Right atrium auricular region (tissue), 2 donors: ENCODE measurements at places on chromosomes 6 and 20.

DNA sequence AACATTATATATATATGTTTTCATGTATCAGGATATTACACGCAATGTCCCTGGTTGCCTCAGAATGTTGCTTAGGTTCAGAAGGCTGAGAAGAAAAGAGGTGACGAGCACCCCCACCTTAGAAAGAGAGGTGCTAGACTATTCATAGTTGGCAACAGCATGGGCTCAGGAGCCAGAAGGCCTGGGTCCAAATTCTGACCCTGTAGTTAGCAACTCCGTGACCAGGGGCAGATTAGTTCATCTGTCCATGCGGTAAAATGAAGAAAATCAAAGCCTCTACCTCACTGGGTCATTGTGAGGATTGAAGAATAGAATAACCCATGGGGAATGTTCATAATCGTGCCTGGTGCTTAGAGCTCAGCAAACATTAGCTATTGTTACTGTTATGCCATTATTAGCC, 5.4 kb upstream of the SIRT5 start:
- no peaks in the 10 kb centered on the region for H3K4me1 ChIP-seq
- no peak overlapping the region for H3K4me3 ChIP-seq
- no peak for DNase-seq
- no peaks in the 10 kb centered on the region for H3K27me3 ChIP-seq
- H3K36me3 ChIP-seq = no peaks in the 10 kb centered on the region

DNA sequence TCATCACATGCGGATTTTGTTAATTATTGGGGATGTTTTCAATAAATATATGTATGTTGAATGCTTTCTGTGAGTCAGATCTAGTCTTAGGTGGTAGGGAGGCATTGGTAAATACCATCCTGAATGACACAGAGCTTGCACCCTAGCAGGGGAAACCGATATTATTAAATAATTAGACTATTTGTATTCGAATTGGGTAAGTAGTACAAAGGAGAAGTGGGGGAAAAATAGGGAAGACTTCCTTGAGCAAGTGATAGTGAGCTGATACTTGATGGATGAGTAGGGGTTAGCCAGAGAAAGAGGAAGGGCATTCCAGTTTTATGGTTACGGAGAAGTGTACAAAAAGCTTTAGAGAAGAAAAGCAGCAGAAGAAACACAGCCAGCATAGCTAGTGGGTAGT, 1.5 kb downstream of the RIOK1 start:
- no peak overlapping the region for H3K4me3 ChIP-seq
- no peak overlapping the region for H3K27ac ChIP-seq
- H3K36me3 ChIP-seq = peaks cover 25% of the 10 kb centered on the region
- H3K4me1 ChIP-seq = no peaks in the 10 kb centered on the region

DNA sequence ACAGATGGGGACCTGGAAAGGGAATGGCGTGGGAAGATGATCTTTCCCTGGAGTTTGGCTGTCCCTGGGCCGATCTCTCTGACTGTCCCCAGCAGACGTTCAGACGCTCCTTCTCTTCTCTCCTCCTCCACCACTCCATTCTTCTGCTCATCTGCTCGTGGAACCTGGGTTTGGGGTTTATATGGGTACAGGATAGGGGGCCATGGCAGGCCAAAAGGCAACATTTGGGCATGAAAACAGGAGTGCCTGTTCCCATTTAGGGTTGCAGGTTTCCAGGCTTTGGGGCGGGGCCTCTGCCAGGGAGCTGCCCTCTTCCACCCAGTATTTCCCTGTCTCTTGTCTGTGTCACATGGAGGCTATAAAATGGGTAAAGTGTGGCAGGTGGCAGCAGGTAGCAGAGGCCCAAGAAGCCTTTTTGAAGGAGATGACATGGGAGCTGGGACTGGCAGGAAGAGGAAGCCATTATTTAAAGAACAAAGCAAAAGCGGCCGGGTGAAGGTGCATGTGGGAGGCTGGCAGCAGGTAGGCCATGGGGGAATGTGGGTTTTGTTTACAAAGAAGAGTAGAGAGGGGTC, 203.7 kb downstream of the BMP7 start:
- H3K4me3 ChIP-seq = no peak overlapping the region
- no peak for DNase-seq
- no peak overlapping the region for H3K27ac ChIP-seq
- no peaks in the 10 kb centered on the region for H3K36me3 ChIP-seq

- no peaks in the 10 kb centered on the region for H3K4me1 ChIP-seq
- peaks cover 8% of the 10 kb centered on the region for H3K36me3 ChIP-seq
- peak overlapping the region; percentile 24 for H3K4me3 ChIP-seq
- no peaks in the 10 kb centered on the region for H3K27me3 ChIP-seq
- H3K27ac ChIP-seq = peak overlapping the region; percentile 2
These were observed 45.7 kb downstream of the RAMACL start for GRCh38 chr6:166540631-166541331.

DNA sequence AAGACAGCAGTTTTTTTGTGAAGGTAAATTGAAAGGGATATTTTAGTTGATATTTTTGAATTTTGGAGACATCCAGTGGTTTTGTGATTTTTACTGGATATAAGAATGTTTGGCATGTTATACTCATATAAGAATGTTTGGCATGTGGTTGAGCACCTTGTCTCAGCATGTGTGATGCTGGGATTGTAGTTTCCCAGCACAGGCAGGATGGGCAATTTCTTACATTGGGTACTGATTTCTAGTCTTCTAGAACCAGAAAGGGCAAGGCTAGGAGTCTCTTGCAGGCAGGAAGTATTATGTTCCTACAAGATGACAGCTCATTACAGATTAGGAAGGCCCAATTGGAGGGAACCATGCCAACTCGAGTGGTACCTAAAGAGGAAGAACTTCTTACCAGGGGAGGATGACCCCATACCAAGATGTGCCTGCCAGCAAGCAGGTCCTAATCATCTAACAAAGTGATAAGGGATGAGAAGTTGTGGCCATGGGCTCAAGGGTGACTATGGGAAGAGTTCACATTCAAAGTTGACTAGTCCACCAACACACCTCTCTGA, 377.8 kb downstream of the UTRN start:
- no peak overlapping the region for H3K27ac ChIP-seq
- peaks cover 17% of the 10 kb centered on the region for H3K4me1 ChIP-seq
- H3K36me3 ChIP-seq = no peaks in the 10 kb centered on the region
- no peak overlapping the region for H3K4me3 ChIP-seq
- DNase-seq = no peak
- H3K27me3 ChIP-seq = no peaks in the 10 kb centered on the region

DNA sequence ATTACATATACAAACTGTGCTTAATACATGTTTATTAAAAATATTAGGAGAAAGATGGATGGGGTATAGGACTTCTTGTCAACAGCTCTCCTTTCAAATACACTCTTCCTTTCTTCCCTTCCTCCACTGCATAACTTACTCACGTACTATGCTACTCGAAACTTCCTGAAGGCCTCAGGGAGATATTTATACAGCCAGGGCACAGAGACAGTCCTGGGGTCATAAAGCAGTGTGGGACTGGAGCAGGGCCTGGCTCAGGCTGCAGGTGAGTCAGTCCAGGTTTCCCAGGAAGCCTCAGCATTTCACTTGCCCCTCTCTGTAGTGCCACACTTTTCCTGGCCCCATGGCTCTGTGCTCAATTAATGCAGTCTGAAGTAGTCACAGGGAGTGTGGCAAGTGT, 157.0 kb downstream of the UBE3D start:
- no peak for DNase-seq
- no peaks in the 10 kb centered on the region for H3K27me3 ChIP-seq
- H3K27ac ChIP-seq = no peak overlapping the region

- H3K27me3 ChIP-seq = no peaks in the 10 kb centered on the region
- H3K4me3 ChIP-seq = no peak overlapping the region
- no peak for DNase-seq
- H3K27ac ChIP-seq = no peak overlapping the region
- H3K36me3 ChIP-seq = no peaks in the 10 kb centered on the region
These were observed 227.5 kb upstream of the MYLIP start for GRCh38 chr6:15901141-15902115.

- H3K27me3 ChIP-seq = no peaks in the 10 kb centered on the region
- H3K36me3 ChIP-seq = no peaks in the 10 kb centered on the region
- peak overlapping the region; percentile 99 for H3K27ac ChIP-seq
- no peak for DNase-seq
These were observed 897 bp downstream of the CD2AP start for GRCh38 chr6:47478233-47479139.

GRCh38 chr20:5996765-5997164, 46.3 kb downstream of the MCM8 start:
- H3K27me3 ChIP-seq = no peaks in the 10 kb centered on the region
- no peaks in the 10 kb centered on the region for H3K4me1 ChIP-seq
- H3K4me3 ChIP-seq = no peak overlapping the region
- DNase-seq = no peak

- H3K27ac ChIP-seq = no peak overlapping the region
- H3K4me1 ChIP-seq = no peaks in the 10 kb centered on the region
- no peak for DNase-seq
- no peaks in the 10 kb centered on the region for H3K36me3 ChIP-seq
These were observed 145.6 kb upstream of the PTPN1 start for GRCh38 chr20:50364542-50364941.

DNA sequence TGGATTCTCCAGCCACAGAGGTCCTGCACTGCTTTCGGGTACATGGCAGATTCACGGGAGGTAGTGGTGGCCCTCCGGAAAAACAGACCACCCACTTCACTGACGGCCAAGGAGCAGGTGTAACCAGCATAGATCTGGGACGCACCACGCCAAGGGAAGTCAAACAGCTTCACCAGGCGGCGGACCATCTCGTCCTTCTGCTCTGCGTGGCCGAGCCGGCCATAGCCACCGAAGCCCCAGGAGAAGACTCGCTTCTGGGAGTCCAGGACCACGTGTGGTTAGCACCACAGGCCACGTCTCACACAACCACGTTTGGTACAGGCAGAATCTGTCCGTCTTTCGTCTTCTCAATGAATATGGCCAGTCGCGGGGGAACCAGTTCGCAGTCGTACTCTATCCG, 184.8 kb upstream of the COL21A1 start:
- no peaks in the 10 kb centered on the region for H3K36me3 ChIP-seq
- no peak overlapping the region for H3K27ac ChIP-seq
- no peaks in the 10 kb centered on the region for H3K27me3 ChIP-seq
- H3K4me3 ChIP-seq = no peak overlapping the region
- H3K4me1 ChIP-seq = no peaks in the 10 kb centered on the region

DNA sequence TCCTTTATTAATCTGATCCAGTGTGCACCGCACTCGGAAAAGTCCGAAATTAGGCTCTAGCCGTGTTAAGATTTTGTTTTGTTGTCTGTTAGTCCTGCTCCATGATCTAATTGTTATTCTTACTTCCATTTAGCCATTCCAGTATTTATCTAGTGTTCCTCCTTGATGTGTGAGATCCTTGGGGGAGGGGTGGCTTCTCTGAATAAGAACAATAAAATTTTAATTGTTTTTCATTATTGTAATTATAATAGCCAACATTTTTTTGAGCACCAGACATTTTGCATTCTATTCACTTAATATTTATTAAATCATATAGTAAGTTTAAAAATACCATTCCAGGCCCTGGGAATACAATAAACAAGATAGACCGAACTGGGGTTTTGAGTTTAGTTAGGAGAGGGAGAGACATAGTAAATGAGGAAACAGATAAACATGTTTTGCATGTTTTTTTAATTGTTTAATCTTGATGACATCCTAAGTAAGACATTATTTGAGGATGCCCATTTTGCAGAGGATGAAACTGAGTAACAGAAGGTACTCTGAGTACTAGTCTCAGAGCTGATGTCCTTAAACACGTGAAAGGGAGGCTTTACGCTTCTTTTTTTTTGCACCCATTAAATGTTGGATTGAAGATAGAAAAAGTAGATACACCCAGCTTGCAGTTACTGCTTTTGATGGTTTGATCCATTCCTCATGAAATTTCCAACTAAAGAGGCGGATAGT, 1.2 kb downstream of the CBFA2T2 start:
- DNase-seq = no peak
- H3K4me3 ChIP-seq = peak overlapping the region; percentile 64
- no peaks in the 10 kb centered on the region for H3K27me3 ChIP-seq
